NCI-H345 (cell line): ENCODE measurements at places on chromosomes 3 and 15.

- no peak for DNase-seq
Measured at GRCh38 chr3:122094693-122095092, 39.5 kb downstream of the CD86 start.

DNA sequence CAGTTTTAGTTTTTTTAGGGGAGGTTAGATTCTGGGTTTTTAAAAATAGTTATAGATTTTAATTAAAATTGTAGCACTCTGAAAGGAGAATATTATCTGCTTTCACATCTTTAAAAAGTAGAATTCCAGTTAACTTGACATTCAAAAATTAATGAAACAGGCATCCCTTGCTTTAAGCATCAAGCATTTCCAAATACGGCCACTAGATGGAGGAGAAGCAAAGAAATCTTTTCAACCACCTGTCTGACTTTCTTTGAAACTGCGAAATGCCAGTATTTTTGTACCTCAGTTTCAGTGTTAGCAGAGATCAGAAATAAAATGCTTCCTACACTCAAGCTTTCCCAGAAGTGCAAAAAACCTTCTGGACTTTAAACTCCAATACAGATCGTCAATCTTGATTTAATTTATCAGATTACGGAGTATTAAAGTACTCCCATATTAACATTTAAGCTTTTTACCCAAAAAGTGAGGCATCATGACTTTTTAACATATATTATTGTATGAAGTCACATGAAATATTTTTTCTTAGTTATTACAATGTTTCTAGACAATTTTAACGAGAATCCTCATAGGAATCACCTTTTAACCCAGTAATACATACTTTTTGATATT, 153.3 kb downstream of the P3H2 start:
- peak; percentile 73 for DNase-seq

- DNase-seq: no peak
Measured at GRCh38 chr3:175447521-175447920, 588.4 kb downstream of the NAALADL2 start.

DNA sequence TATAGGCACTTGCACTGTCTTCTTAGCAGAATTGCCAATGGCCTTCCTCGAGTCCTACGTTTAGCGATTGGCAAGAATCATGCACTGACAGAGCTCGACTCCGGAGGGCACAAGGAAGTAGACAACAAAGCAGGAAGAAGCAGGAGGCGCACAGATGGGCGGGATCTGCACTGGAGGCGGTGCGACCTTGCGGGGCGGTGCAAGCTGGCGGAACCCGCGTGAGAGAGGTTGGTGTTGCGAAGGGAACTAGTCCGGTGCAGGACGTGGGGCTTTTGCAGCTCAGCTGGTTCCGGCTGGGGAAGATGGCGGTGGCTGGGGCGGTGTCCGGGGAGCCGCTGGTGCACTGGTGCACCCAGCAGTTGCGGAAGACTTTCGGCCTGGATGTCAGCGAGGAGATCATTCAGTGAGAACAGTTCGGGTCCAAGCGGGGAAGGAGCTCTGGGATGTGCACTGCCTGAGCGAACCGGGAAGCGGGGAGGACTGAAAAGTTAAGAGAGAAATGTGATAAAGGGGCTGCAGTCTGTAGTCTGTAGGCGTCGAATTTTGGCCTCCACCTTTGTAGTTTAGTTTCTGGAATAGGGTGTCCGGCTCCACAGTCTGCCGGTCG, at the start of gene TRIP4:
TSS of gene TRIP4 (plus strand) at position 275 of the 607 bp plus-strand sequence. CDS start at position 303, 28 bp downstream.
- DNase-seq: peak; percentile 94

DNA sequence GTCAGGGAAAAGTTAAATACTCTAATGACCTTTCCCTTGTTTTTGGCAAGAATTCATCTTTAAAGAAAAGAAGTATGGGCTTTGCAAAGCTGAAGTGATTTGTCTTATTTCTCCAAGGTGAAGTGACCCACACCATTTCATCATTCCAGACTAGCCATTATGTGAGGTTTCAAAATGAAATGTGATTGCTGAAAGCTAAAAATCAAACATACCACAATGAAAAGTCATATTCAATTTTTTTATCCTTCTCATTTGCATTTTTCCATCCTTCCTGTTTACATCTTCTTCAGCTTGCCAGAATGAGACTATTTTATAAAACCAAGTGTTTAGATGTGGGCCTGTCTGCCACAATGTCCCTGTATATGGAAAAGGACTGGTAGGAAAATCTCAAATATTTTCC, 142.3 kb upstream of the STRIT1 start:
- no peak for DNase-seq

DNA sequence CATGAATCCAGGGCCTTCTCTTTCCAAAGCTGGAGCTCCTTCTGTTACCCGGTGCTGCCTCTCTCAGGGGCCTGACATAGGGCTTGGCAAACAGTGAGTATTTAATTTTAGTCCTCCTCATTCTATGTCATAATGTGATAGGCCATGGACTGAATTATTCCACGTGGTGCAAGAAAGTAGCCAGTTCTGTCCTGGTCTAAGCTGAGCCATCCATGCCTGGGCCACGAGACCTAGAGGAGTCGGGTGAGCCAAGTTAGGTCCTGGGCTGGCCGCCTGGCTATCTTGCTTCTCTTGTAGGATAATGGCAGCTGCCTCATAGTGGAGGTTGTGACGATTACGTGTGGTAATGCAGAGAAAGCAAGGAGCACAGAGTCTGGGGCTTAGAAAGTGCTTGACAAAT, 170.6 kb downstream of the FAM43A start:
- DNase-seq: no peak

GRCh38 chr3:135650309-135650708, 315.2 kb upstream of the PPP2R3A start:
- no peak for DNase-seq

- DNase-seq: no peak
Measured at GRCh38 chr15:28178290-28178689, 79.2 kb upstream of the OCA2 start.

DNA sequence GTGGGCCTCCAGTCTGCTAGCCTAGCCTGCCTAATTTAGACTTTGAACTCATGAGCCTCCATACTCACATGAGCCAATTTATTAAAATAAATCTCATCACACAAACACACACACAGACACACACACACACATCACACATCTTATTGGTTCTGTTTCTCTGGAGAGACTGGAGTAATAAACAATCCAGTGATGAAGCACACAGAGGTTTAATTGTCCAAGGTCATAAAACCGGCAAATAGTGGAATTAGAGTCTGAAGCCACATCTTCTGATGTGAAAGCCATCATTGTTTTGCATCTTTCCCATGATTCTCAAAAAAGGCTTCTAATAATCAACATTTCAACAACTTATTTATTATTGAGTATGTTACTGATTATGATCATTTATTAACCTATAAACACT, 249.4 kb upstream of the KCNH8 start:
- no peak for DNase-seq

- DNase-seq: no peak
Measured at GRCh38 chr3:99690761-99691369, 52.5 kb downstream of the COL8A1 start.

GRCh38 chr3:110344487-110344886, 727.1 kb upstream of the NECTIN3 start:
- no peak for DNase-seq

GRCh38 chr15:22786868-22787698, 639 bp downstream of the NIPA1 start:
- DNase-seq: peak; percentile 37

DNA sequence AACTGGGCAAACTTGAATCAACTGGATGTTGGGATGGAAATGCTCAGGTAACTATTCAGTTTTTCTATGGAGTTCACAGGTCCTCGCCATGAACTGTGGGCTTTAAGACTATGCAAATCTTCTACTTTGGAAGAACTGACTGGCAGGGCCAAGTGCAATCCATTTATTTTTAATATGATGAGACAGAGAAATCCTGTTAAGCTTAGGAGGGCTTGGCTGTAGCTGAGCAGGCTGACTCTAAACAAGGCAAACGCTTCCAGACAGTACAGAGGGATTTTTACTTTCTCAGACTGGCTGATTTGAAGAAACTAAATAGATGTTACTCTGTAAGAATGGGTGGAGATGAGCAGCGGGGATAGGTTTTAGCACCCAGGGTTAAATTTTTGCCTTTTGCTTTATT, 194.2 kb upstream of the ICE2 start:
- DNase-seq: no peak

- DNase-seq: peak; percentile 79
Measured at GRCh38 chr3:135034291-135034768, 239.3 kb downstream of the EPHB1 start.

- no peak for DNase-seq
Measured at GRCh38 chr3:102000620-102001209, 151.4 kb downstream of the NFKBIZ start.

- no peak for DNase-seq
Measured at GRCh38 chr15:33341953-33342352, 31.2 kb downstream of the RYR3 start.

GRCh38 chr3:110391640-110392395, 679.8 kb upstream of the NECTIN3 start:
- no peak for DNase-seq

DNA sequence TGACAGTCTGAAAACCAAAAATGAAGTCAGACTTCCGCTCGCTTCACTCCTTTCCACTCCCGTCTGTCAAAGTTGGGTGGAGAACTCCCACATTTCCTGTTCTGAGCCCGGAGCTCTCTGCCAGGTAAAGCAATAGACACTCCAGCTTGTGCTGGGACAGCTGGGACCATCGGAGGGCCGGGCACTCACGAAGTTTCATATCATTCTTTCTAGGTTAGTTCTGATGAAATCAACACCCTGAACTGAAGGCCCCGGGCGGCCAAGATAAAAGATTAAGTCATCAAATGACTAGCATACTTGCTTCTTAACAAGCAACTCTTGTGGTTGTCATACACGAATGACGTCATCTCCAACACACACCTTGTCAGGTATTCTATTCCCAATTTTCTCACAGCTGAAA, 42.1 kb downstream of the MAGI1 start:
- DNase-seq: no peak

GRCh38 chr3:24830230-24831152, 335.8 kb upstream of the THRB start:
- DNase-seq: no peak

DNA sequence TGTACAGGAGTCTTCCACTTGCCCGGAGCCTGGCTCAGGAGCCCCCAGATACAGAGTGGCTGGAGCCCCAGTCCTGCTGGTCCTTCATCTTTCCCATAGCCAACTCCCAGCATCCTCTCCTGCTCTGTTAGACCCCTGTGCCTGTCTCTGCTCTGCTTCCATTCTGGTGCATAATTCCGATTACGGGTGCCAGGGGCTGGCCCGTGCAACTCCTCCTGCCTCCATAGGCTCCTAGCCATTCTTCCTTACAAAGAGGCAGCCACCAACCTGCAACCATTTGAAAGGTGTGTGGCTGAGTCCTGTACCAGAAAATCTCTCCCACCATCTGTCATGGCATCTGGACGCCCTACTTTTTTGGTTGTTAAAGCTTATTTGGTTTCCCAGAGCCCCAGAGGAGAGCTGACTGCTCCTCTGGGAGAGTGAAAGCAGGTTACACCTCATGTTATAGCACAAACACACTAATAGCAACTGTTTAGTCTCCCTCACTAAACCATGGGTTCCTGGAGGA, 5.2 kb upstream of the RAD18 start:
- no peak for DNase-seq

GRCh38 chr3:166498446-166498845, 661.2 kb upstream of the BCHE start:
- no peak for DNase-seq
